ENCODE measurements at places on chromosomes 4 and X.

GRCh38 chr4:164221631-164222030 lies 532.3 kb upstream of the SMIM31 start:
- no peak for DNase-seq

- peak; percentile 57 for DNase-seq
Measured at GRCh38 chr4:112411781-112412550, 104.0 kb downstream of the NEUROG2 start.

DNA sequence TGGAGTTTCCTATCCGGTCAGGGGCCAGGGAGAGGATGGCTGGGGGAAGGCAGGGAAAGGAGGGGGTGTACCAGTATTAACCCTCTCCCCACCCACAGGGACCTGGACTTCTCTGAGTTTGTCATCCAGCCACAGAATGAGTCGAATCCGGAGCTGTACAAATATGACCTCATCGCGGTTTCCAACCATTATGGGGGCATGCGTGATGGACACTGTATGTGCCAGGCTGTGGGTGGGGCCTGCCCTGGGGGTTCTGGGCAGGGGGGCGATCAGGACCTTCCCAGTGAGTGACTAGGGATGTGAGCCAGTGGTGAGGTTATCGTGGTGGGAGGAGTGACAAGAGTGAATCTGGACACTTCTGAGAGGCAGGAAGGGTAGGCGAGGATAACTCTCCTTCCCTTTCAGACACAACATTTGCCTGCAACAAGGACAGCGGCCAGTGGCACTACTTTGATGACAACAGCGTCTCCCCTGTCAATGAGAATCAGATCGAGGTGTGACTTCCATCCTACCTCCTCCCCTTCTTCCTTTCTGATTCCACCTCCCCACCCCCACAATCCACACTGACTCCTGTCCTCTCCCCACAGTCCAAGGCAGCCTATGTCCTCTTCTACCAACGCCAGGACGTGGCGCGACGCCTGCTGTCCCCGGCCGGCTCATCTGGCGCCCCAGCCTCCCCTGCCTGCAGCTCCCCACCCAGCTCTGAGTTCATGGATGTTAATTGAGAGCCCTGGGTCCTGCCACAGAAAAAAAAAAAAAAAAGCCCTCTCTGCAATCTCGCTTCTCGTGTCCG lies 14.6 kb downstream of the USP11 start:
- peak; percentile 35 for DNase-seq

GRCh38 chr4:137576446-137576845 lies 44.2 kb upstream of the PCDH18 start:
- no peak for DNase-seq

DNA sequence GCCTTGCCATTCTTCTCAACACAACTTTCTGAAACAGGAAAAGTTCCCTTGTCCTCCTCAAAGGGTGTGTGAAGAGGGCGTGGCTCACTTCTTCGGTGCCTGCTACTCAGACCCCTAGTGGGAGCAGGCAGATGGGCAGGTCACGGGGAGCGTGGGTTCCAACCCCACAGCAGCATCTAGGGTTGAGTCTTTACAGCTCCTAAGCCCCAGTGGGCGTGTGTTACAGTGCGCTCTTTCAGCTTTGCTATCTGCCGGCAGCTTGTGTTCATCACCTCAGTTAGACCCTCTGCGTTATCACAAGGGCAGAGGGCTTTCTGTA lies 57.5 kb upstream of the KLF3 start:
- DNase-seq: no peak

GRCh38 chr4:93433840-93434239 lies 394.7 kb upstream of the ATOH1 start:
- no peak for DNase-seq

DNA sequence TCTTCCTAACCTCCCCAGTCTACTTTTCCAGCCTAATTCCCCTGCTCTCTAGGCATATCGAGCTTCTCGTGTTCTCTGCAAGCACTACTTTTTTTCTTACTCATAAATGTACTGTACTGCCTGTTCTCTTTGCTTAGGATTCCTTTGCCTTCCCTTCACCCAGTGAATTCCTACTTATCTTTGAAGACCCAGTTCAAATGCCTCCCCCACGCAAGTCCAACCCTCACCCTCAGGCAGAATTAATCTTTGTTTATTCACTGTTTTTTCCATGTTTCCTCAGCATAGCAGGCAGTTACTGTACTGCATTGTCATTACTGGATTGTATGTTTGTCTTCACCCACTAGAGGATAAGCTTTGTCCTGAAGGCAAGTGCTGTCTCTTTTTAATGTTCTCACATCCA lies 287.7 kb downstream of the BMPR1B start:
- DNase-seq: no peak

DNA sequence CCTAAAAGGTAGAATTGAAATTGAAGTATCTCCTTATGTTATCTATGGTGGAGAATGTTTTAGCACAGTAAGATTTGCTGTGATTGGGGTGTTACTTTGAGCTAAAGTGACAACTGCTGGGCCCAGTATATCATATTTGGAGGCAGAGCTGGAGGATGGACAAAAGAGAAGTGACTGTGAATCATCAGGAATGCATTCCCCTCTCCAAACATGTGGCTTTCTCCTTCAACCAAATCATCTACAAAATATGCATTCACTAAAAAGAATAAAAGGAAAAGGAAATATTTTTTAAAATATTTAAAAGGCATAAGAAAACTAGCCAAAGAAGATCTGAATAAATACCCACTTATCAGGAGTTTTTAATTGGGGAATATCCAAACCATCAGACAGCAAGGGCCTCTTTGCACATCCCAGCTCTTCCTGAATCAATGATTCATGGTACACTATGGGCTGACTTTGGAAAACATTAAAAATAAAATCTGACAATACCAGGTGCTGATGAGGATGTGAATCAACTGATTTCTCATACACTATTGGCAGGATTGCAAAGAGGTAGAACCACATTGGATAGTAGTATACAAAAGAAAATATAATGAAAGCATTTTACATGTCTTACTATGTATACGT lies 671.7 kb upstream of the NR3C2 start:
- no peak for DNase-seq

DNA sequence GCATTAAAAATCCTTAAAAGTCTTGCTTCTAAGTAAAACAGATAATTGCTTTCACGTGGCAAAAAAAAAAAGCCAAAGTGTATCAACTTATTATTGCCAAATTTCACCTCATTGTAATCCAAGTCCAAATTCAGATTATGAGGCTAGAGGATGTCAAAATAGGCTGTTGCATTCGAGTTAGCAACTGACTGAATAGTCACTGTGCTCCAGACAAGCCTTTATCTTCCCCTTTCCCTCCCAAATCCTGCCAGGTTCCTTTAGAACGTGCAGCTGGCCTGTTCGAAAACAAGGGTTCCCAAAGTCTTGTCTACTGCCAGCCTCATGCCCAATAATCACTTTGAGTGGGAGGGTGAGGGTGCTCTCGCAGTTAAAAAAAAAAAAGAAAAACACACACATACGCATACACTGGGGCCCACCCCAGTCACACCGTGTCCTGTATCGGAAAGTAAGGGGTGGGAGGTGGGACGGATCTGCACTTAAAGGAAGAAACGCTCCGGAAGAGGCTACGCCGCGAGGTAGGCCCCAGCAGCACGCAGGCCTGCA lies 603 bp downstream of the MAD2L1 start:
- no peak for DNase-seq

- no peak for DNase-seq
Measured at GRCh38 chr4:53478671-53479456, 101.4 kb downstream of the FIP1L1 start.

DNA sequence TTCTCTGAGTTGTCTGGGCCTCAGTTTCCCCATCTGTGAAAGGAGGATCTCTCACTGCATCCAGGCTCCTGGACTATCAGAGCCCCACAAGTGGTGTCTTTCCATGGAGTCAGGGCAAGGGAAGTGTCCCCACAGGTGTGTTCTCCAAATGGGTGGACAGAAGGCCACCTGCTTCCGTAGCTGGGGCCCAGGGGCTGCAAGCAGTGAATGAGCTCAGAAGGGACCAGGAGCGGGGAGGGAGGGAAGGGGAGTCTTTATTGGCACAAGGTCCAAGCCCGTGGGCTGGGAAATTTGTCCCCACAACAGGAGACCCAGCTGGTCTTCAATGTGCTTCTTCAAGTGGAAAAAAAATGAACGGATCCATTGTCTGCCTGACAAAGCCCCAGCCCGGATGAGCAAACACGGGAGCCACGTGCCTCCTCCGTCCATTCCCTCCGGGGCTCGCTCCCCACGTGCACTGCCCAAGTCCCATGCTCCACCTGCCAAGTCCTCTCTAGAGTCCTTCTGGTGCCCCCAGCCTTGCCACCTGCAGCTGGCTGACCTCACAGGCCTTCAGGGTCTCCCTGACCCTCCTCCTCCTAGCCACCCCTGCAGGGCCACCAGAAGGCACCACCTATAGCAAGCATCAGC lies 72.0 kb downstream of the JAKMIP1 start:
- DNase-seq: no peak

DNA sequence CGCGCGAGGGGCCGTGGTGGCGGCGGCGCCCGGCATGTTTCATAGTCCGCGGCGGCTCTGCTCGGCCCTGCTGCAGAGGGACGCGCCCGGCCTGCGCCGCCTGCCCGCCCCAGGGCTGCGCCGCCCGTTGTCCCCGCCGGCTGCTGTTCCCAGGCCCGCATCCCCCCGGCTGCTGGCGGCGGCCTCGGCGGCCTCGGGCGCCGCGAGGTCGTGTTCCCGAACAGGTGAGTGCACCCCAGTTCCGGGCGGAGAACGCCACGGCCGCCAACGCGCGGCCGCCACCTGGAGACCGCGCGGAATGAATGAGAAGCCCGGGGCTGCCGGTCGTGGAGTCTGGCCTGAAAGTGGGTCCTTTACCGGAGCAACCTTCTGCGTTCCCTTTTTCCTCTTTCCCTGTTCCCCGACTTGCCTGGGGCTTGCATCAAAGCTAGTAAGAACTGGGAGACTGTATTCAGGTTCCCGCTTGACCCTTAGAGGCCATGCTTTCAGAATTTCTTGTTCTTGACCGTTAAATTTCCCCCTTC lies 429 bp downstream of the NOCT start:
- no peak for DNase-seq

DNA sequence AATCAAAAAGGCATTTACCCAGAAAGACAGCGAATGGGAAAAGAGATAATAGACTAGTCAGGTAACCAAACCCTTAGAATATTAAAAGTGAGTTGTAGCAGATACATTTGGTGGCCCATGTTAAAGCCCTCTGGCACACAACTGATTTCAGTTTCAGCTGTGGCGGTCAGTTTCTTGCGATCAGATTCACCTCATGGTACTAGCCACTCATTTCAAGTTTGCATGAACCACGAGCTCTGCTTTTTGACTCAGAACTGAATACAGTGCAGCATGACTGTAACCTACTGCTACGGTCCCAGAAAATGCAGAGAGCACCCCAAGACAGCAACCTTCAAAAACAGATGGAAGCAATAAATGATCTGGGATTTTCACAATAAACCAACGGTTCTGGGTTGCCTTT lies 919.1 kb upstream of the PCDH10 start:
- DNase-seq: no peak

GRCh38 chr4:87939978-87940690 lies 35.4 kb upstream of the SPP1 start:
- no peak for DNase-seq

- DNase-seq: no peak
Measured at GRCh38 chr4:74410272-74410671, 34.7 kb upstream of the AREG start.

DNA sequence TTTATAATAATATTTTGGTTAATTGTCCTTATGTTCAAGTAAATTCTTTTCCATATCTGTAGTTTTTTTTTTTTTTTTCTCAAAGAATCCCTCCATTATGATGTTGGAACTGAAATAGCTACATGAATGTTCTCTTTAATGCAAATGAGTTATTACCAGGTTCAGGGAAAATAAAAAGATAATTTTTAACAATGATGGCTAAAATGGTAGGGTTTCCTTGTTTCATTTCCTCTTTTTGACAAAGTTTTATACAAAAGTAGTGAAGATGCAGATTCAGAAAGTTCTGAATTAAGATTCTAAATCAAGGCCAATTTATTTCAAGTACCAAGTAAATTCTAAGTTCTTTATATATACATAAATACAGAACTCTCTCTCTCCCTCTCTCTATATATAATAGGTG lies 779.0 kb upstream of the INTU start:
- DNase-seq: no peak

DNA sequence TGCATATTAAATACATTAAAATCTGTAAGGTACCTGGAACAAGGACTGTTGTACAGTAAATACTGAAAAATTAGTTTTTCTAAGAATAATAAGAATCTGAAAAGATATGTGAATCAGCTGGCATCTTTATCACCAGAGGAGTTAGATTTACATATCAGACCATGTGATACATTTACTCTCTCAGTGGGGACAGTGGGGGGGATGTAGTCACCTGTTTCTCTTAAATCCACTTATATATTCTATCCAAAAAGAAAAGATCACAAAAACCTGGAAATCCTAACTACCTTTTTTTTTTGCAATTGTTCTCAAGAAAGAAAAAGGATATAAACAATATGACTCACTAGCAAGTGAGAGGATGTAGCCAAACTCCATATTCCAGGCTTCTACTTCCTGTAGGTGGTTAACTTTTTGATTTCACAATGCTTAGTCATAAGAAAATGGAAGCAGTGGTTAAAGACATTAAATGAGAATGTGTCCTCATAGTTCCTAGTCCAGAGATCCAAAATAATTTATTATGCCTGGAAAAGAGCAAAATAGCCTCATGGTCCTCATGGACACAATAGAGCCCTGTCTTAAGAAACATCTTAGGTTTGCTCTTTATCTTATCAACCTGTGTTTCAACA lies 22.5 kb upstream of the MYOZ2 start:
- no peak for DNase-seq

GRCh38 chrX:29348288-29348687 lies 761.0 kb downstream of the IL1RAPL1 start:
- no peak for DNase-seq

- no peak for DNase-seq
Measured at GRCh38 chr4:37160653-37161052, 83.9 kb upstream of the NWD2 start.

DNA sequence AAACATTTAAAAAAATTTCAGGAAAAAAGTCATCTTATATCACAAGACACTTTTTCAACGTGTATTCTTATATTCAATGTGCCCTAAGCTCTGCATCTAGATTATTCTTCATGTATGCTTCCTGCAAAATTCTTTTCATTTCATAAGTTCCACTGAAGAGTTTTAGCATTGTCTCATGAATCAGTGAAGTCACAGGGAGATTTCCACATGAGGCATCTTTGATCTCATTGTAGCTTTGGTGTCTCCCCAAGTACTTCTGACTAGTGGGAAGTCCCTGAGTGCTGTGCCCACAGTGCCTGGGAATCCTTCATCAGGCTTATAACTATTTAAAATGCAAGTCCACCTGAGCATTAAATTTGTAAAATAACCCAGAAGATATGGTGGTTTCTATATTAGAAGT lies 123.8 kb downstream of the MAD2L1 start:
- no peak for DNase-seq

GRCh38 chr4:155667222-155667567 lies 547 bp downstream of the GUCY1A1 start:
- DNase-seq: peak; percentile 49

DNA sequence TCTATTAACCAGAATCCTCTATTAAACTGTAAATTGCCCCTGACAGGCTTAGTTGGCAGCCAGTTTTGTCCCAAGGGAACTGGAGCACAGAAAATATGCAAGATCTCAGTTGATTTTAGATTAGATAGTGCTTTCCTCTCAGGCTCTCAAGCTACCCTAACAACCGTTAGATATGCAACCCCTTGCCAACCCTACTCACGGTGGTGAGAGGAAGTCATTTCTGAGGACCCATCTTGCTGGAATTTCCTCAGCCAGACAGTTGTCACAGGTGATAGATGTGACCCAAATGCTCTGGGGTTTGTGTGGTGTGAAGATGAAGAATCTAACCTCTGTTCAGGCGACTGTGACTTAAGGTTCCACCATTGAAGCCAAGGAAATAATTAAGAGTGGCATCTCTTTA lies 447.1 kb downstream of the MID1IP1 start:
- no peak for DNase-seq

GRCh38 chrX:6095469-6095868 lies 133.2 kb downstream of the NLGN4X start:
- DNase-seq: peak; percentile 43

Measured in H7 (cell line).